ENCODE measurements at places on chromosomes 1 and 21.

- DNase-seq, result no peak
Observed at GRCh38 chr1:93714356-93714755, 32.7 kb upstream of the BCAR3 start.

GRCh38 chr1:63294803-63295594 is 27.4 kb upstream of the FOXD3 start:
- no peak for DNase-seq

DNA sequence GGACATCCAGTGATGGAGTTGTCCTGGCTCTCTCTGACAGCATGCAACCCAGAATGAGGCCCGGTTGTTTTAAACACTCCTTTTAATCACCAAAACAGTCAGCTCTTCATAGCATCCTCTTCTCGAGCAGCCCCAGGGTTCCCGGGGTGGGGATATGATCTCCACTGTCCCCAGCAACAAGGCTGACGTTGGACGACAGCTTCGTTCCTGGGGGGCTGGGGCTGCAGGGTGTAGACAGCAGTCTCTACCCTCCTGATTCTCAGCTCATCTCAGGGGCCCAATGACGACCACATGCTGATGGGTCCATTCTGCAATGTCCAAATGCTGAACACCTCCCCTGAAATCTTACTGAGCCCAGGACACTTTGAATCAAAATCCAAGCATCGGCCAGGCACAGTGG is 27.0 kb downstream of the TRIM11 start:
- DNase-seq, result no peak

DNA sequence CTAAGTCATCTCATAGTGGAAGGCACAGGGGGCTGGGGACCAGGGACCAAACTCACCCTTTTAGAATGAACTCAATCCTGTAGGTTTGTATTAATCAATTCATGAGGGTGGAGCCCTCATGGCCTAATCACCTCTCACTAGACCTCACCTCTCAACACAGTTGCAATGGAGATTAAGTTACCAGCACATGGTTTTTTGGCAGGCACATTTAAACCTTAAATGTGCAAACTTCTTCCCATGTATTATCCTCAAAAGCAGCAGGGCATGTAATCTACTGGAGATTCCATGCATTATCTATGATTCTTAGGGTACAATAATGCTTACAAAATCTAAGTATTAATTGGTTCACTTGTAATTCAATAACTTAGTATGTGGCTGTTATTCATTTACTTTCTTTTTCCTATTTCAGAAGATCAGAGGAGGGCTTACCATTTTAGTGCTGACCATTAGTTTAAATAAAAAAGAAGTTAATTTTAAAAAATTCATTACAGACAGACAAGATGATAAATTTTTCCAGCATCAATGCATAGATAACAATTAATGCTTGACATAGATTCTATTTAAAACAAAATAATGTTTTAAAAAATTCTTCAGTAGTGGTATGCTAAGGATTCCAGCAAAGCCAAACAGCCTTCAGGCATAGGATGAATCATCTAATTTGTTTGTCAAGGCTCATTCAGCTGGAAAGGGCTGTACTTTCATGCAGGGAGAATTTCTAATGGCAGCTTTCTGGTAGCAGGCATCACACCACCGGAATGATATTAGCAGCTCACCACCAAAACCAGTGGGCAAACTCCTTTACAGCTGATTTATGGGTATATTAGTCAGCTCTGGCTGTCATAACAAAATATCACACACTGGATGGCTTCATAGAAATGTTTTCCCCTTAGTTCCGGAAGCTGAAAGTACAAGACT is 124.6 kb upstream of the ZNF648 start:
- DNase-seq, result no peak

- DNase-seq, result peak; percentile 12
Observed at GRCh38 chr1:27726173-27727044, 648 bp downstream of the FAM76A start.

DNA sequence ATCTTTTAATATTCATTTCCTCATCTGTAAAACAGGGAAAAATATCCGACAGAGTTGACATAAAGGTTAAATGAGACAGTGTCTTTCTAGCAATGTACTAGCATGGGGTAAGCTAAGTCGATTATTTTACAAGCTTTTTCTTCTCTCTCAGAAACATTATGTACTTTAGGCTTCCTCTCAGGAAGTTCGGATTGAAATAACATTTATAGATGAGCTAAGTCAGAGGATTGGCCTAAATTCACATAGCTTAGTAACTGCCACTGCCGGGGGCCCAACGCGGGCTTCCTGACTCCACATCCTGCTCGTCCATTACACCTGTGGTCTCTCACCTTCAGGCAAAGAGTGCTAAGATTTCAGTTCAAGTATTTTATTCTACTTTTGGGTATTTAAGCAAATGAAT is 462.3 kb upstream of the NFIA start:
- DNase-seq, result no peak

- no peak for DNase-seq
Observed at GRCh38 chr1:97412737-97413136, 508.1 kb downstream of the DPYD start.
